Stomach (tissue), 19 donors: ENCODE measurements at places on chromosomes 16 and 17. TPM values are rescaled to one million over a fixed set of nuclear protein-coding genes. Genes with fewer than 3 reads are reported as not detected.

Gene SDK2
- not detected for total RNA-seq

Gene VTN
- not detected for total RNA-seq

Gene EVPL
- 5.5 TPM for total RNA-seq

DNA sequence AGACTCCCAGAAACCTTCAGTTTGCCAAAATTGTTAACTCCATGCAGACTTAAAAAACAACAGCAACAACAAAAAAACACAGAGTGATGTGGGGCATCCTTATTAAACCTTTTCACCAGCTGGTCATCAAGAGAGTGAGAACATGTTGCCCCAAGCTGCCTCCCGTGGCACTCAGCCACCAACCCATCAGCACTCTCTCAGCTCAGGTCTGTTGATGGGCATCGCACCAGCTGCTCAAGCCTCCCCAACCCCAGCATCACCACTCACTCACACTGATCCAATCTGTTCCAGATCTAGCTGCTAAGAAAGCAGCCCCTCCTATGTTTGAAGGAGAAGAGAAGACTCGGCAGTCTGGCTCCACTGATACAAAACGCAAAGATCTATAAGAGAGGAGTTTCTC is 46.8 kb downstream of the SLC39A11 start:
- no peaks in the 10 kb centered on the region for H3K27me3 ChIP-seq
- peaks cover 7% of the 10 kb centered on the region for H3K4me1 ChIP-seq

DNA sequence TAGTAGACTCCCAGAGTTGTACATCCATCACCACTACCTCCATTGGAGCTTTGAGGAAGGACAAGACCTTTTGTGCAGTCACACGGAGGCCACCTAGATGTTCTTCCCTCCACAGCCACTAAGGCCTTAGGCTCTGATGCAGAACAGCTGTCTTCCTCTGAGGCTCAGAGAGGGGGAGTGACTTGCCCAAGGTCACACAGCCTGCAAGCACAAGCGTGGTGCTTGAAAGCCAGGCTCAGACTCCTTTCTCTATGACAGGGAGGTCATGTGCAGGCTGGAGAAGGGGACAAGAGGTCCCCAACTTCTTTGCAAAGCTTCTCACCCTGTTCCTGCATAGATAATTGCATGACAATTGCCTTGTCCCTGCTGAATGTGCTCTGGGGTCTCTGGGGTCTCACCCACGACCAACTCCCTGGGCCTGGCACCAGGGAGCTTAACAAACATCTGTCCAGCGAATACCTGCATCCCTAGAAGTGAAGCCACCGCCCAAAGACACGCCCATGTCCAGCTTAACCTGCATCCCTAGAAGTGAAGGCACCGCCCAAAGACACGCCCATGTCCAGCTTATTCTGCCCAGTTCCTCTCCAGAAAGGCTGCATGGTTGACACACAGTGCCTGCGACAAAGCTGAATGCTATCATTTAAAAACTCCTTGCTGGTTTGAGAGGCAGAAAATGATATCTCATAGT is 12.7 kb downstream of the SCGB1C2 start:
- no peak for DNase-seq
- H3K4me3 ChIP-seq: no peak overlapping the region
- no peaks in the 10 kb centered on the region for H3K4me1 ChIP-seq
- H3K27me3 ChIP-seq: no peaks in the 10 kb centered on the region
- peaks cover 55% of the 10 kb centered on the region for H3K36me3 ChIP-seq
